ENCODE measurements at places on chromosomes 4 and X.

DNA sequence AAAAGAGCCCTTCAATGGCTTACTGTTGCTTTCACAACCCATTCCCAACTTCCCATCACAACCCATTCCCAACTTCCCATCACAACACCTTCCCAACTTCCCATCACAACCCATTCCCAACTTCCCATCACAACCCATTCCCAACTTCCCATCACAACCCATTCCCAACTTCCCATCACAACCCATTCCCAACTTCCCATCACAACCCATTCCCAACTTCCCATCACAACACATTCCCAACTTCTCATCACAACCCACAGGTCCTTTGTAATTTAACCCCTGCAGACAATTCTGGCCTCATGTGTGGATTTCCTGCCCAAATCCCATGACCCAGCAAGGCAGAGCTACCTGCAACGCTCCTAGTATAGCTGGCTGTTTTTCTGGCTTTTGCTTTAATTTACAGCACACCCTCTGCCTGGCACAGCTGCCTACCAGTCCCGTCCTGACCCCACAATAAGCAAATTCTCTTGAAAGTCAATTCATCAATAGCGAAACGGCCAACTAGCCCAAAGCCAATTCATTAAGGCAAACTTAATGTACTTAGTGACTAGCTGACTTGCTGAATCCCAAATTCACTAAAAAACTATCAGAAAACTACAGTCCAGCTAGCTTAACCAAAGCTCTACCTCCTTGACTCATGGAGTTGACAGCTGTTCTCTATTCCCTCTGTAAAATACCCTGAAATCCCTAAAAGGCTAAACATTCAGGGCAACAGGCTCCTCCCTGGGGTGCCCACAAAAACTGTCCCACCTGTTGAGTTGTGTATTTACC lies 75.6 kb downstream of the AFAP1 start:
- no peak for DNase-seq

DNA sequence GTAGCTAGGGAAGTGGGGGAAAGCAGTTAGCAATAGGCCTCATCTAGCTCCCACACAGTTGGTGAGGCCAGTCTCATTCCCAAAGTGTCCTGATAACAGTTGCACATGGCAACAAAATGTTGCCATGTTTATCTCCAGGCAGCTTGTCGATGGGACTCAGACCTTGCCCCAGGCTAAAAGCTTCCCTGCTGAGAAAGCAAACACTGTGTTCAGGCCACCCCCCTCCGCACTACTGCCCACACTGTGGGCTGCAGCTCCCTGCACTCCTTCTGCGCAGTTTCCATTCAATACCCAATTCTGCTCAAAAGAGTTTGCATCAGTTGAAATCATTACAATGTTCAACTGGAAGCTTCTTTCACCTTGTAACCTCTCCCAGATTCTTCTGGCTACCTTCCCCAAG lies 287.8 kb upstream of the GK2 start:
- no peak for DNase-seq

- DNase-seq: peak; percentile 85
Observed at GRCh38 chr4:151031831-151032605, 16.9 kb upstream of the LRBA start.

- DNase-seq: peak; percentile 25
Observed at GRCh38 chr4:146051223-146051622, 112.6 kb upstream of the ZNF827 start.

GRCh38 chr4:39030725-39031124 lies 1.5 kb downstream of the TMEM156 start:
- DNase-seq: no peak

- DNase-seq: no peak
Observed at GRCh38 chr4:3465698-3466671, 2.9 kb downstream of the DOK7 start.
